T-helper 1 cell (primary cell): ENCODE measurements at places on chromosomes 5 and 9.

DNA sequence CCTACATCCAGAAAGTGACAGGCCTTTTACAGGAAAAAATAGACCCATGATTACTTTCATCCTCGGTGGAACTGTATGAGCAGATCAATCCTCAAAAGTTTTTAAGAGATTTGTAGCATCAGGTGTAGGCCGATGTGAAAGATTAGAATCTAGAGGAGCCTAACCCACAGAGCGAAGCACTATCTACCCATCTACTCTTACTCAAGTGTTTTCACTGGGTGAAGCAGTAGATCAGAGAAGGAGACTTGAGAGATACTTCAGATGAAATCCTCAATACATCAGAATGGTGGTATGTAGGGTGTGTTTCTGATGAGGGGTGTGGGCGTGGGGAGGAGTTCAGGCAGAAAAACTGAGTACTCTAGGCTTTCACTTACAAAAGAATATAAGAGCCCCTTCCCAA is 192.8 kb downstream of the FER start:
- DNase-seq, result no peak

GRCh38 chr5:126921241-126922091 is 108.9 kb downstream of the MARCHF3 start:
- no peak for DNase-seq

GRCh38 chr9:127876764-127877562 is 512 bp downstream of the AK1 start:
- DNase-seq, result no peak

- no peak for DNase-seq
Measured at GRCh38 chr5:6387970-6388369, 9.6 kb upstream of the MED10 start.

GRCh38 chr9:8627976-8628679 is 828.5 kb upstream of the DMAC1 start:
- no peak for DNase-seq

GRCh38 chr9:128637656-128638055 is 19.0 kb downstream of the DYNC2I2 start:
- no peak for DNase-seq

DNA sequence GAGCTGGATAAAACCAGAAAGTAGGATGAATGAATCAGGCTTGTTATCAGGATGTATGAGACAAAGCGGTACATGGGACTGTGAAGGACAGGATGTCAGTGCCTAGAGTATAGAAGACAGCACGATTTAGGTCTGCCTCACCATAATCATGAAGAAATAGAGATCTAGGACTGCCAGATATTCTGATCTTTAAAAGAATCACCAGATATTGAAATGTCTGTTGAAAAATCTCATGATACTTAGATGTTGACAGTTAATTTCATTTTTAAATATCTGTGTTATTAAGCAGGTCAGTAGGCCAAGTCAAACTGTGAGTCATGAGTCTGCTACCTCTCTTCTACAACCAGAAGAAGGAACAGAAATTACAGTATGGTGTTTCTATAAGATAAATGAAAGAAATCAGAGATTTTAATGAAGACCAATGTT is 65.0 kb downstream of the ST8SIA4 start:
- DNase-seq, result no peak

- no peak for DNase-seq
Measured at GRCh38 chr5:59002162-59002825, 419.4 kb downstream of the RAB3C start.

DNA sequence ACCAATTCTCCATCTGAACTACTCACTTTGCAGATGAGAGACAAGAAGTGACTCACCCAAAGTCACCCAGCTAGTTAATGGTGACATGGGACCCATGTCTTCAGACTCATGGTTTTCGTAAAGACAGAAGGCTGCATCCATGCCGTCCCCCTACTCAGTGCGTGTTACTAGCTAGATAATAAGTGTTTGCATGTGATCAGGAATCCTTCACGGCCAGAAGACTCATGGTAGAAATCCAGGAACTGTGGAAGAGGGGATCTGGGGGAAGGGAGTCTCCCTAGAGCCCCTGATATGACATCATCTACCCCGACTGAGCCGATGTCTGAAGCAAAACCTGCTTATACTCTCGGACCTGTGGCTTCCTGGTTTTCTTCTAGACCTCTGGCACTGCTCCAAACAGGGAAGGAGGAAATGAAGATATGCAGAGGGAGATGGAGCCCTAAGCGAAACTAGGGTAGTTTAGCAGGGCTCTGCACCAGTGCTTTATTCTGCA is 3.3 kb downstream of the RNF183 start:
- no peak for DNase-seq

DNA sequence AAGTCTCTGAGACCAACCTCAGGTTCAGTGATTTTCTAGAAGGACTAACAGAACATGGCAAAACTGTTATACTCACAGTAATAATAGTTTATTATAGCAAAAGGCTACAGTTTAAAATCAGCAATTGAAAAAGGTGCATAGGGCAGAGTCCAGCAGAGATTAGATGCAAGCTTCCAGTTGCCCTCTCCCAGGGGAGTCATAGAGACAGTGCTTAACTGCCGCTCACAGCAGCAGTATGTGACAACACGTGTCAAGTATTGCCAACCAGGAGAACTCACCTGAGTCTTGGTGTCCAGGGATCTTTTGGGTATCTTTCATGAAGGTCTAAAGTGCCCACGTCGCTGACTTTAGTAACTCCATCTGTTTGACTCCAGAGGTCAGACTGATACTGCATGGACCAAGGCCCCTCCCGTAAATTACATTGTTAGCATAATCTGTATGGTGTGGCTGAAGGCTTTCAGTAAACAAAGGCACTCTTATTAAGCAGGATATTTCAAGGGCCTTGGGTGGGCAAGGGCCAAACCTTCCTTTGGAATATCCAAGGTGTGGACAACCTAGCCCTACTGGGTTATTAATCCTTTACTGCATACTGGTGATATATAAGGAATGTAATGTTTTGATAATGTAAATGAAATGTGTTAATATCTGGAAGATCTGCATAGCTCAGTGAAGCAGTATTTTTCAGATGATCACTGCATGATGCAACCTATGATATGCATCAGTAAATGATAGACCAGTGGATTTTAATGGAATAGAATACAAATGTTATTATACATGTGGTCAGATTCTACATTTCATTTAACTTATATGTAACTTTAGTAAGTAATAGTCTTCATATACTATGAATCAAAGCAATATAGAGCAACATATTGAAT is 44.0 kb downstream of the RASA1 start:
- DNase-seq, result no peak

DNA sequence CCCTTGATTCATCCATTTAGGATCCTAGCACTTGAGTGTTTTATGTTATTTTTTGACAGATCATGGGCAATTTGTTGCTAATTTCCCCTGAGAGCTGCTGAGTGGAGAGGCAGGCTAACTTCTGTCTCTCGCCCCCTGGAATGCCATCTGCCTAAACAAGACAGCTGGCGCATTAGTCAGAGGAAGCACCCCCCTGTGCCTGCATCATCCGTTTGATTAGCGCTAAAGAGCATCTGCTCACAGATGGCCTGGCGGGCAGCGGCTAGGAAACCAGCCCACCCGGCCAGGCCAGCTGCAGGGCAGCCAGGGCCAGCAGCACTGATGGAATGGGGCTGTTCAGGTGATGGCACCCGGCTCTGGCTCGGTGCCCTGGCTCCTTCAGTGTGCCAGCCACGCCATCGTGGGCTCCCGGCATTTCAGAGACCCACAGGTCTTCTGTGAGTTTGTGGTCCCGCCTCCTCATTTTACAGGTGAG is 22.9 kb upstream of the ASS1 start:
- DNase-seq, result no peak

- no peak for DNase-seq
Measured at GRCh38 chr9:131627326-131627647, 82.0 kb downstream of the PRRT1B start.
